Esophagus (tissue), 2 donors: ENCODE measurements at places on chromosomes 1 and 21. TPM values are rescaled to one million over a fixed set of nuclear protein-coding genes. Genes with fewer than 3 reads are reported as not detected.

The CLCA2 gene
- 66.5 TPM for polyA plus RNA-seq

The SLFNL1 gene
- polyA plus RNA-seq: 0.16 TPM

The ATP5PF gene
- 294 TPM for polyA plus RNA-seq

The OR10Z1 gene
- not detected for polyA plus RNA-seq

The UBE2U gene
- not detected for polyA plus RNA-seq

The NEGR1 gene
- 0.59 TPM for polyA plus RNA-seq

The C8A gene
- not detected for polyA plus RNA-seq

The TSPEAR gene
- polyA plus RNA-seq: 0.01 TPM

The HTR6 gene
- not detected for polyA plus RNA-seq

The S100A3 gene
- 27.5 TPM for polyA plus RNA-seq

The NHLH1 gene
- 0.08 TPM for polyA plus RNA-seq

The SUSD4 gene
- polyA plus RNA-seq: 50.5 TPM

The CNIH3 gene
- polyA plus RNA-seq: 0.99 TPM

The ZMYND12 gene
- polyA plus RNA-seq: 0.36 TPM

The NCAM2 gene
- polyA plus RNA-seq: 0.08 TPM

The KCNN3 gene
- polyA plus RNA-seq: 0.12 TPM

The ZFP69B gene
- 0.46 TPM for polyA plus RNA-seq

The RAB13 gene
- 83.2 TPM for polyA plus RNA-seq

The YY1AP1 gene
- 37.4 TPM for polyA plus RNA-seq

The SYNC gene
- polyA plus RNA-seq: 2.8 TPM

The ETV3L gene
- polyA plus RNA-seq: not detected

The KCNK1 gene
- polyA plus RNA-seq: 23.2 TPM

The LEFTY2 gene
- polyA plus RNA-seq: not detected

The HCRTR1 gene
- polyA plus RNA-seq: not detected

The MATN1 gene
- polyA plus RNA-seq: 0.02 TPM

The DCDC2B gene
- not detected for polyA plus RNA-seq

The FYB2 gene
- 2.0 TPM for polyA plus RNA-seq

The ACBD3 gene
- 9.5 TPM for polyA plus RNA-seq

The MAP1LC3C gene
- polyA plus RNA-seq: 0.67 TPM

The AGT gene
- 0.49 TPM for polyA plus RNA-seq

The SLC25A34 gene
- 2.7 TPM for polyA plus RNA-seq

The THEM5 gene
- 1.7 TPM for polyA plus RNA-seq

The ZBTB18 gene
- 3.5 TPM for polyA plus RNA-seq

The MTARC2 gene
- polyA plus RNA-seq: 5.0 TPM

The SELP gene
- polyA plus RNA-seq: 2.1 TPM

The OLFML2B gene
- polyA plus RNA-seq: 0.66 TPM

The CFHR3 gene
- polyA plus RNA-seq: not detected

The TNNI3K gene
- 0.35 TPM for polyA plus RNA-seq

The GJB4 gene
- polyA plus RNA-seq: 1.7 TPM

The OR2T33 gene
- polyA plus RNA-seq: not detected

The OR2T2 gene
- polyA plus RNA-seq: not detected

The ZNF695 gene
- polyA plus RNA-seq: 0.81 TPM

The SLC2A5 gene
- 3.6 TPM for polyA plus RNA-seq

The DSCAM gene
- not detected for polyA plus RNA-seq

The FAAH gene
- 12.1 TPM for polyA plus RNA-seq

The APOBEC4 gene
- not detected for polyA plus RNA-seq

The LCE1D gene
- polyA plus RNA-seq: not detected
